ENCODE measurements at places on chromosomes 12 and 14.

GRCh38 chr14:88952901-88953300, 128.4 kb downstream of the TTC8 start:
- DNase-seq, result no peak

DNA sequence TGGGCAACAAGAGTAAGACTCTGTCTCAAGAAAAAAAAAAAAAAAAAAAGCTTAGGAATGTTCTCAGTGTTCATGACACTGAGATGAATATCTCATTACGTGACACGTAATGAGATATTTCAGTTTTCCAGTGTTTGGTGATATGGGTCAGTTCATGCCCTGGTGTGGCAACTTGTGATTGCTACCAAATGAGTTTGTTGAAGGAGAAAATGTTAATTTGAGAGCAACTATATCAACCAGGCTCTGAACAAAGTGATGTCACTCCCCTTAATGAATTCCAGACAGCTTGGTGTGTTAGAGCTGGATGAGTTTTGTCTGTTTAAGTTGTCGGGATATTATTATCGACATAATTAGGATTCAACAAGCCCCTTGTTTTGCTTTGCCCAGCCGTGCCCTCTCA, 211.7 kb downstream of the DPF3 start:
- no peak for DNase-seq

- DNase-seq, result no peak
These were observed 120.5 kb upstream of the NCOR2 start for GRCh38 chr12:124687917-124688316.

- no peak for DNase-seq
These were observed 198.8 kb downstream of the KITLG start for GRCh38 chr12:88381466-88381865.

DNA sequence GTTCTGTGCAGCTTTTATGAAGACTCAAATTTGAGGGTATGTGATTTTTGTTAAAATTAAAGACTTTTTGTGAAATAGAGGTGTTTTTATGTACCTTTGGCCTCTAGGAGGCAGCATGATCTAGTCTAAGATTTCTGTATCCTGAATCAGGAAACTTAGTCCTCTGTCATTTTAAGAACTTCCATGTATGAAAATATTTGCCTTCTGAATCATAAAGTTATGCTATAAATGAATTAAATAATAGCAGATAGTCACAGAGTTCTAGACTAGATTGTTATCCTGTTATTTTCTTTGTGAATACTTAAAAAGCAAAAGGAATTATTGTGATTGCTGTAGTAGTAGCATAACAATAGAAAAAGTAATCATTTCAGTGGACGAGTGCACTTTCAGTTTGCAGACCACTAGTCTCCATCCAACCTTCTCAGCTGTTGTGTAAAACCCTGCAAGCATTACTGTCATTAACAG, 56.3 kb downstream of the FGD4 start:
- no peak for DNase-seq

GRCh38 chr14:95281560-95282176, 38.0 kb downstream of the CLMN start:
- no peak for DNase-seq

DNA sequence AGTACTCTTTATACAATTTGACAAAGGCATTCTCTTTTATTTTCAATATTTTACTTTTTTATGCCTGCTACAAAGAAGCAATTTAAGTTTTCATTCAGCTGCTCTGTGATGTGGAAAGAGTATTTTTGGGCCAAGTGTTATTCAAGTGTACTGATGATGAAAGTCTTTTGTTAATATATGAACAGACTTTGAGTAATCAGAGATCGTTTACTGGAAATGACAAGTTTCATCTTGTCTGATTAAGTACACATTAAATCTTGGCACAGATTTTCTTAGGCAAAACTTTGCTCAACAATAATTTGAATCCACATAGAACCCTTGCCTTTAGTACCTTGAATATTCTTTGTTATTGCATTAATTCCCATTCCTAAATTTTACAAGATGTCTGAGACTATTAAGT, 13.3 kb upstream of the PZP start:
- no peak for DNase-seq

DNA sequence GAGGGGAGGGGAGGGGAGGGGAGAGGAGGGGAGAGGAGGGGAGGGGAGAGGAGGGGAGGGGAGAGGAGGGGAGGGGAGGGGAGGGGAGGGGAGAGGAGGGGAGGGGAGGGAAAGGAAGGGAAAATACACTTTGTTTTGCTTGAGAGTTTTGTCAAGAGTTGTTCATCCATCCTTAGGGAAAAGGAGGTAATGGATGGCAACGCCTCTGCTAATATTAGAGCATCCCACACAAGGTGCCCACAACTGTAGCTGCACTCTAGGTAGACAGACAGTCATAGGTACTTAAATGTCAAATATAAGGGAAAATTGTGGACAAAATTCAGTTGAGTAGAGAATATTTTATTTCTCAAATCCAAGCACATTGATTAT, 2.5 kb upstream of the SSH1 start:
- DNase-seq, result no peak

- DNase-seq, result no peak
These were observed 122.3 kb downstream of the DPF3 start for GRCh38 chr14:72771561-72771960.
